ENCODE measurements at places on chromosomes 1 and 21. TPM values are rescaled to one million over a fixed set of nuclear protein-coding genes. Genes with fewer than 3 reads are reported as not detected.

RORC gene
- total RNA-seq = not detected

- no peak for DNase-seq
Observed at GRCh38 chr1:168101336-168101735, 35.4 kb downstream of the GPR161 start.

- no peak for DNase-seq
Observed at GRCh38 chr1:11151826-11152612, 37.1 kb upstream of the ANGPTL7 start.

DNA sequence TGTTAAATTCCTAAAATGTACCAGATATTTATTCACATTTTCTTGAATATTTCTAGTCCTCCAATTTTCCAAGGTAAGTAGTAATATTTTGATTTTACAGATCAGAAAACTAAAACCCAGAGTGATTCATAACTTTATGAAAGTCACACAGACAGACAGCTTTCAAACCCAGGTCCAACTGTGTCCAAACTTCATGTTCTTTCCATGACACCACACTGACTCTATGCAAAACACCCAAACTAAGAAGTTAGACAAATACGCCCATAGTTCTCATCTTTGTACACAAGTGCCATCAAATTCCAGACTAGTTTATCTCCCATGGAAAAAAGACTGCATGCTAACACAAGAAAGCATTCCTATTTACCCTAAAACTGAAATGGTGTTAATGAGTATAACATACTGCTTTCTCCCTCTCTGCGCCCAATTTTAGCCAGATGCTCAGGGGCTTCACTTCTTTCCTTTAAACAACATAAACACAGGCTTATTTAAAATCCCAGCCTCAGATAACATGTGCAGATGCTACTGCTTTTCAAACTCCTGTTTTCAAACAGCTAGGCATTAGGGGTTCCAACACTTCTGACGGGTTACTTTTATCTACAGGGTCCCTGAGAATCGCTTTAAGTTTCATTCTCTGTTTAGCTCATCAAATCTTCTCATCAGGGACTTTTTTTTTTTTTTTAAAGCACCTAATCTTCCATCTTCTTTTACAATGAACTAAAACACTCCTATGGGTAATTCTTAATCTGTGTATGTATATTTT, 44.6 kb downstream of the WASF2 start:
- no peak for DNase-seq

DNA sequence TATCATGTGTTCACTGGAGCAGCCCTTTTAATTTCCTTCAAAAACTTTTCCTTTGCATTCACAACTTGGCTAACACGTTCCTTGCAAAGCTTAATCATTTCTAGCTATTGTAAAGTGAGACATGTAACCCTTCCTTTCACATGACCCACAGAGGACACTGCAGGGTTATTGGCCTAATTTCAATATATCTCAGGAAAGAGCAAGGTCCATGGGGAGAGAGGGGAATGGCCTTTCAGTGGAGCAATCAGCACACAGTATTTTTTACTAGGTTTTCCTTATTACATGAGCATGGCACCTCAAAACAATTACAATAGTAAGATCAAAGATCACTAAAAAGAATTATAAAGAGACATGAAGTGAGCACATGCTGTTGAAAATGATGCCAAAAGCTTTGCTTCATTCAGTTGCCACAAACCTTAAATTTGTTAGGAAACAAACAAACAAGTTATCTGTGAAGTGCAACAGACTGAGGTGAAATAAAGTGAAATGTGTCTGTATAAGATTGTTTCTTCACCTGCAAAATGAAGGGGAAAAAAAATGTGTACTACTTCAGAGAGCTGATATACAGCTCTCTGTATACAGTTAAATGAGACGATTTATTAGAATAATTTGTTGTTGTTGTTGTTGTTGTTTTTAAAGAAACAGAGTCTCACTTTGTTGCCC, 61.5 kb downstream of the EIF4G3 start:
- DNase-seq = no peak

GRCh38 chr1:47940326-47940725, 56.9 kb downstream of the TRABD2B start:
- no peak for DNase-seq

LCE6A gene
- not detected for total RNA-seq

MANEAL gene
- total RNA-seq = 1.4 TPM
